Neural crest cell (in vitro differentiated cells): ENCODE measurements at places on chromosomes 6 and 20.

- no peak for DNase-seq
Measured at GRCh38 chr6:12065321-12066140, 53.4 kb downstream of the HIVEP1 start.

GRCh38 chr20:15289337-15289736, 951.9 kb upstream of the FLRT3 start:
- no peak for DNase-seq

DNA sequence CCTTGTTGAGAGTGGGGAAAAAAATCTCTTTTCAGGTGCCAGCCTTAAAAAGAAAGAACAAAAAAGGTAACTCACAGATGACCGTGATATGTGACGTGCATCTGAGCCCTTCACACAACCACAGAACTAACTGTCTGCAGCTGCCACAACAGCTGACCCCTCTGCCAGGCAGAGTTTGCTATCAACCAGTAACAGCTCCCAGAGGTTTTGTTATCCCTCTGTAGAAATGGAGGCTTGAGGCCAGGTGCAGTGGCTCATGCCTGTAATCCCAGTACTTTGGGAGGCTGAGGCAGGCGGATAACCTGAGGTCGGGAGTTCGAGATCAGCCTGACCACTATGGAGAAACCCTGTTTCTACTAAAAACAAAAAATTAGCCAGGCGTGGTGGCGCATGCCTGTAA, 42.8 kb downstream of the SLC52A3 start:
- no peak for DNase-seq

DNA sequence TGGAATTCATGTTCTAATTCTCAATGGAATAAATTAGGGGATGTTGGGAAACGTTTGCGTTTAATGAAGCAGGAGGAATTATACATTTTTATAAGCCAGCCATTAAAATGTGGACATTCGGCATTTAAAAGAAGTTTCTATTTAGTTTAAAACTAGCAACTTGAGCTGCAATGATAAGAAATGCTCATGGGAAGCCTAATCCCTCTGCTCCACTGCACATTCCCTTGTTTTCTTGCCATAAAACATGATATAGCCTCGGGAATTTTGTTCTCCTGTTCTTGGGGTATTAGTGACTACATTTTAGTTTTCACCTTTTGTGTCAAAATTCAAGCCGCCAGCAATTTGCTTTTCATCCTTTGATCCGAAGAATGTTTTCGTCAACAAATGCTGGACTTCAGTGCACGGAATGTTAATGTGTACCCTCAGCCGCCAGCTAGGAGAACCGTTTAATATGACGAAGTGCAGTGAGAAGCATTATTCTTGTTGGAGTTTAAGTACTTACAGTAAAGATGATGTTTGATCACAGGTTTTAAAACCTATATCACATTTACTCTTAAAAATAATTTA, 137.9 kb downstream of the HIVEP1 start:
- no peak for DNase-seq

DNA sequence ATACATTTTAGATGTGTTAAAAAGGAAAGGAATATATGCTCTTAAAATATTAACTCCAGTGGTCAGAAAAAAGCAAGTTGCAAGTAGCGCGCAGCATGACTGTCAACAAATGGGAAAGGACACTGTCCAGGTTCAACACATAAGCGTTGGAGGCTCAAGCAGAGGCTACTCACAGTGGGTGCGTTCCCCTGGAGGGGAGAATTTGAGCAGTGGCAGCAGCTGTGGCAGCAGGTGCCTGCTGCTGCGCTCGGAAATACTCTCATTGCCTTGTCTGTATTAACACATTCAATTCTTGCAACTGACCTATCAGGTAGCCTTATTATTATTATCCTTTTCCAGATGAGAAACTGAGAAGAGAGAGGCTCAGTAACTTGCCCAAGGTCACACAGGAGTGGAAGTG, 21.9 kb upstream of the CCN6 start:
- no peak for DNase-seq

DNA sequence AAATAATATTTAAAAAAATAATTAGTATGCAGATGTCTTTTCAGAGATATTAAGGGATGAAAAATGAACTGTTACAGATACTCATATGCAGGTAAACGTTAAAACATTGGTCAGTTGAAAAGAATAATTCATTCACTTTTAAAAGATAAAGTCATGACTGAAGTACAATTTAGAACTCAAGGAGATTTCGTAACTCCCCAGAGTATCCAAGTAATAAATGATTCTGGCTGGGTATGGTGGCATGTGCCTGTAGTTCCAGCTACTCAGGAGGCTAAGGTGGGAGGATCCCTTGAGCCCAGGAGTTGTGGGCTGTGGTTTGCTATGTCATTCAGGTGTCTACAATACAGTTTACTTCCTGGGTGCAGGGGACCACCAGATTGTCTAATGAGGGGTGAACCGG, 122.3 kb upstream of the TMEM181 start:
- no peak for DNase-seq

DNA sequence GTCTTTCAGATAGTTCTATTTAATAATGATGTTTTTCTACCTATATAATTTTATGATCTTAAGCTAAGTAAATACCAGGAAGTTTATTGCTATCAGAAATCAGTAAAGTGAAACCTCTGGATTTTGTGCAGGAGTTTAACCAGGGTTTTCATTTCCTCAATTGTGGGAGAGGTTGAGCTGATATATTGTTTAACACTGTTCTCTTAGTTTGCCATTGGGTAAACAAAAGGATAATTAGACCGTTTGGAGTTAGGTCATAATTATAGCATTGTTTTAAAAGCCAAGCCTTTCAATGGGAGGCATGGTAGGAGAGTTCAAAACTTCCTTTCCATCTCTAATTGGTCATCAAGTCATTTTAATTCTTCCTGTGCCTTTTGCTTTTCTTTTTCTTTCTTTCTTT, 58.7 kb downstream of the STXBP5 start:
- no peak for DNase-seq

DNA sequence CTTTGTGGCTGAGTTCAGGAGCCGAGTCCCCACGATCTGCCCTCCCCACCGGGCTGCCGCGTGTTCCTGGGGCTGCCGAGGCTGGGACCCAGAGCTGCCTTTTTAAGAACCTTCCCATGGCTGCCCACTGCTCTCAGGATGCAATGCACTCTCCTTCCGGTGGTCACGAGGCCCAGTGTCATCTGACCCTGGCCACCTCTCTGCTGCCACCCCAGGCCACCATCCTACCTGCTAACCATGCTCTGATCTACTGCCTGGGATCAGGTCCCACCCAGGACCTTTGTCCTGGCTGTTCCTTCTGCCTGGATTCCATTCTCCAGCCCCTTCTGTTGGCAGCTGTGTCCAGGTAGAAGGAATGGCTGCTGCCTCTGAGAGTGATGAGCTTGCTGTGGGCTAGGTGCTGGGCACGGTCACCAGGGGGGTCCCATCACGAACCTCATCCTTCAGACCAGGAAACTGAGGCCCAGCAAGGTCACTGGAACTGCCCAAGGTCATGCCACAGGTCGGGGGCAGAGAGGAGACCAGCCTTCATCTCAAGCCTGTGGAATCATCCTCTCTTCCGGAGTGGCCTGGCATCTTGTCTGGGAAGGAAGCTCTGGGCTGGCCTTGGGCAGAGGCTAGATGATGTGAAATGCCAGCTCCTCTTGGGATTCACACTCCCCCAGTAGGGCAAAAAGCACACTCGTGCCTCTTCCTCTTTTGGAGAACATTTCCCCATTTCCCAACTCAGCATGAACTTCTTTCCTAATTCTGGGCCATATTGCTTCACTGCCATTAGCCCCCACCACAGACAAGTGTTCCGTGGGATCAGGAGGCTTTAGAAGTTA, 20.5 kb downstream of the PCK1 start:
- DNase-seq: no peak
